ENCODE measurements at places on chromosomes 11 and 22. TPM values are rescaled to one million over a fixed set of nuclear protein-coding genes. Genes with fewer than 3 reads are reported as not detected.
A peak's percentile ranks its signal among the peaks of the same experiment; 100 is the strongest.

DNA sequence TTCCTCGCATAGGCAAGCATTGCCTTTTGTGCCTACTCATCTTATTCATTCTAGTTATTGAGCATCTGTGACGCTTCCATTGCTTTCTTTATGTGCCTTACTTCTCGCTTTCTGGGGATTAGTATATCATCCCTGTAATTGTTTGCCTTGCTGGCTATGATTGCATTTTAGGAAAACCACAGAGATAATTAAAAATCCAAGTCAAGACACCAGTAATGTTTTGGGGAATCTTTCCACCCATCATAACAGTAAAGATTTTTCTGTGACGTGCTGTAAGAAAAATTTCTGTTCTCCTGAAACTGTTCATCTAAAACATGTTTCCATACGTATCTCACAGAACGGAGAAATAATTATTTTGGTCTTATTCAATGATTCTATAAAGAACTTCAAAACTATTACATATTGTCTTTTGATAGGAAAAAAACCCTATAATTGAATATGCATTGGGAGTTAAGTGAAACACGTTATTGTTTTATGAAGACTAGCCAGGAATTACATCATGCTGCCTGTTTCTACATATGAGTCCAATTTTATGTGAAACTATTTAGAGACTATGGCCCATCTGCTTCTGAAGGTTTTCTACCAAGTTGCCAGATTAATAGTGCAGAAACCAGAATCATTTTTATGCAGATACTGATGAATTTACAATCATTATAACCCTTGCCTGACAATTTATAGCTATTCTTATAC lies 133.7 kb upstream of the FIBIN start:
- DNase-seq, result no peak

- DNase-seq, result no peak
Measured at GRCh38 chr11:132862137-132862536, 670.2 kb downstream of the OPCML start.

GRCh38 chr11:61297341-61297740 lies 2.2 kb upstream of the VWCE start:
- no peak for DNase-seq

DNA sequence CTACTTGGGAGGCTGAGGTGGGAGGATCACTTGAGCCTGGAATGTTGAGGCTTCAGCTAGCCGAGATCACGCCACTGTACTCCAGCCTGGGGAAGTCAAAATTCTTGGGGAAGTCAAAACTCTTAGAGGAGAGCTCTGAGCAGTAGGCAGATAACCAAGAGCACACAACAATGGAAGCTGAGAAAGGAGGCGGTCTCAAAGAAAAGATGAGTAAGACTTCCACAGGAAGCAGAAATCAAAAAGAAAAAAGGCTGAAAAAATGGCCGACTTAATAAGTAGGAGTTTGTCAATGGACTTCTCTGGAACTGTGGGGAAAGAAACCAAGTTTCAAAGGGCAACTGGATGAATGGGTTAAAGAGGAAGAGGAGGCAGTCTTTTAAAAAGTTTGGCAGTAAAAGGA lies 32.1 kb downstream of the RAB30 start:
- DNase-seq, result no peak

DNA sequence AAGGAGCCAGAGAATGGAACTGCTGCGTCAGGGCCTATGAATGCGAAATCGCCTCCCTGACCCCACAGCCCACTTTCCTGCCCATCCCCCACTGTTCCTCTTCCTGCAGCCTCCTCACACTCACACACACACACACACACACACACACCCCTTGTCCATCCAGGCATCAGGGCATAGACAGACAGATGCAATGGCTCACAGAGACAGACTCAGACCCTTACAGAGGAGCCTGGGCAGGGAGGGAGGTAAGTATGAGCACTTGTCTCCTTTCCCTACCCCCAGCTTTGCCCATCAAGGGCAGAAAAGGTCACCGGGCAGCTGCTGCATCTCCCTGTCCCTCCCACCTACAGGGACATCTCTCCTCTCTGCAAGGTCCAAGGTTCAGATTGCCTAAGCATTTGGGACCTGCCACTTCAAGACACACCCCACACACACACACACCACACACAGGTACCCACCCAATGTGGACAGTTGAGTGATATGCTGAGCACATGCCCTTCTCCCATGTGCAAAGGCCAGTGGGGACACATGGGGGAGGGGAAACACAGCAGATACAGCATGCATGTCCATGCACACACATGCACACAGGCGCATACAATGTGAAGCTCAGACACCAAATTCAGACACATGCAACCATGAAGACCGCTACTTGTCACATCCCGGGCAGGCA lies 2.0 kb upstream of the NRXN2 start:
- no peak for DNase-seq

- DNase-seq, result no peak
Measured at GRCh38 chr11:110287537-110287936, 8.9 kb downstream of the RDX start.

DNA sequence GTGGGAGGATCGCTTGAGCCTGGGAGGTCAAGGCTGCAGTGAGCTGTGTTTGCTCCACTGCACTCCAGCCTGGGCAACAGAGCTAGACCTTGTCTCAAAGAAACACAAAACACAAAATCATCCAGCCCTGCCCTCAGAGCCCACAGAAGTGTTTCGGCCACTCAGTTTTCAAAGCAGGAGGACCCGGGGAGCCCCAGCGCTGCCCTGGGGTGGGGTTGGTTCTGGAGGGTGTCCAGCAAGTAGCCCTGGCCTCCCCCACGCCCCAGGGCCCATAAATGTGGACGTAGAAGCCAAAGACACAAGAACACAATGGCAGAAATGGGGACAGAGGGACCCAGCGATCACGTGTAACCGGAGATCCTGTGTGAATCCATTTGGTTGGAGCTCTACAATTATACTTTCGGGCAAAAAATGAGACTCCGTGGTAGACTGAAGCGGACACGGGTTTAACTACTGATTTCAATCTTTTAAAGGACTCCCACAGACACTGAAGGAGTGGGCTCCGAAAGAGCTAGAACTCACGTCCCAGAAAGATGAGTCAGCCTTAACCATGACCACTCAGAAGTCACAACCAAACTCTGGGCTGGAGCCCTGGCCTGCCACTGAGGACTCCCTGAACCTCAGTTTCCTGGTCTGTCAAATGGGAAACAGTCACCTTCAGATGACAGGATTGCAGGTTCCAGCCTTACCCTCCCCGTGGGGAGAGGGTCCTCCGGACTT lies 9.0 kb upstream of the CYTH4 start:
- DNase-seq, result no peak

DNA sequence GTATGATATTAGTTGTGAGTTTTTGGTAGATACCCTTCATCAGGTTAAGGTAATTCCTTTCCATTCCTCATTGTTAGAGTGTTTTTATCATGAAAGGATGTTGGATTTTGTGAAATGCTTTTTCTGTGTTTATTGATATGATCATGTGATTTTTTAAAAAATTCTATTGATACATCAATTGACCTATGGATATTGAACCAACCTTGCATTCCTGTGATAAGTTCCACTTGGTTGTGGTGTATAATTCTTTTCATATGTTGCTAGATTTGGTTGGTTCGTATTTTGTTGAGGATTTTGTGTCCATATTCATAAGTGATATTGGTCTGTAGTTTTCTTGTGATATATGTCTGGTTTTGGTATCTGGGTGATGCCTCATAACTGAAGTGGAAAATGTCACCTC lies 6.7 kb downstream of the ANKRD13D start:
- no peak for DNase-seq

DNA sequence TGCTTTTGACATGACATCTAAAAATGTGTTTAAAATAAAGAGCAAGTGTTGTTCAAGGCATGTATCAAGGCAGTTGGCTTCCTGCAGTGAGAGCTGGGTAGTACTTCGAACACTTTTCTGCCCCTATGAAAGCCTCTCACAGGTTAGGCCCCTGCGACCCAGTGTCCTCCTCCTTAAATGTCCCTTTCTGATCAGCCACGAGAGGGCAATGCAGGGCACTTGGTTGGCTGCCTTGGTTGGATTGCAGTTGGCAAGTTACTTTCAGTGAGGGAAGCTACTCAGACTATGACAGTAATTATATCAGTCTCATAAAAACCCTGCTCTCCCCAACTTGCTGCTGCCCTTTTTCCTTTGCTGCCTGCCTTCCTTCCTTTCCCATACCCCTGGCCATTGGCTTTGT lies 743.8 kb downstream of the NTM start:
- DNase-seq, result no peak

GRCh38 chr11:62075438-62075837 lies 48.4 kb upstream of the INCENP start:
- DNase-seq, result no peak

- DNase-seq, result no peak
Measured at GRCh38 chr22:26756675-26757293, 99.4 kb downstream of the MIAT start.

DNA sequence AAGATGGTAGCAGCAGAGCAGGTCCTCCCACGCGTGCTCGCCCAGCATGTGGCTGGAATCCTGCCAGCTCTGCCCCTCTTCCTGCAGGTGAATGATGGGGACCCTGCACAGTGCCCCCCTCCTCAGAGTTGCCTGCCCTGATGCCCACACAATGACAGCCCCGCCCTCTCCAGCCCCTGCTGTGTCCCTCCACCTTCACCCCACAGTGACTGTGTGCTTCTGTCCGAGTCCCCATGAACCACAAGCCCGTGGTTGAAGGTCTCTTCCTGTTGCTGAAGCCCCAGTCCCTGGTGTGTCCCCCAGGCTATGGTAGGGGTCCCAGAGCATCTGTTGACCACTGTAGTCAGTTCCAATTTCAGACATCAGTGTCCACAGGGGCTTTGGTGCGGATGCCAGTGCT lies 71.0 kb downstream of the BRD1 start:
- DNase-seq, result peak; percentile 80

- DNase-seq, result peak; percentile 90
Measured at GRCh38 chr11:3855808-3856491, 486 bp downstream of the STIM1 start.

DNA sequence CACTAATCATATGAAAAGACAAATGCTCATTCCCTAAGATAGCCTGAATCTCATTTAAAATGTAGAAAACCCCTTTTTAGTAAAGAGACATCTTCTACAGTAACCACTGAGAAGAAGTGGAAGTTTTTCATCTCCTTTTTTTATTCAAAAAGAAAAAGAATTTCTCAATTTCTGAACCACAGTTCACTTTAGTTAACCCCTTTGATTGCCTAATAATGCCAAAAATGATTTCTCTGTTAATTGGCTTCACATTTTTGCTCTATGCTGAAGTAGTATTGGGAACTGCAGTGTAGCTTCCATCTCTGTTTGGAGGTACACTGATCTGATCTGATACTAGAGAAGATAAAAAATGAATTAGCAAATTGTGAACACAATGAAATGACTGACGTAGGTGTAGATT lies 58.3 kb downstream of the CD44 start:
- DNase-seq, result no peak

DNA sequence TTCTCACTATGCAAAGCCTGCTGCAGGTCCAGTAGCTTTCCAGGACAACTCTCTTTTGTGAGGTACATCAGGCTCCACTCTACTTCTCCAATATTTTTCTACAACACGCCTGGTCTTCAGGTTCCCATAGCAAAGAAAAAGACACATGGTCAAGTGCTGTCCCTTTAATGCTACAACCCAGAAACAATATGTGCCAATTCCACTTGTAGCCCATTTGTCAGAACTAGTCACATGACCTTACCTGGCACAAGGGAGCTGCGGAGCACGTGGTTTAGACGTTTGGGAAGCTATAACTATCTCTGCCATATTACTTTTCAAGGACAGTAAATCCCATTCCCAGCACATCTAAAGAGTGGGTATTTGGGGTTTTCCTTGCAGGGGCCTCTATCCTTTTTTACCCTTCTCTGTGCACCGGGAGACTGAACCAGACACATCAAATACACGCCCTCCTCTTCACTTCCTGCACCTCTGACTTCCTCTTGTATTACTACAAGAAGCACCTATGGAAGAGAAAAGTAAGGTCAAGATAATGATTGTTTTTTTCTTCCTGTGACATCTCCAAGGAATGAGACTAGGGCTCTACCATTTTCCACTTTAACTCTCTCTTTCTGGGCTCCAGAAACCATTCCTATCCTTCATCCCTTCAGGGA lies 237.6 kb downstream of the ETS1 start:
- DNase-seq, result no peak

- no peak for DNase-seq
Measured at GRCh38 chr11:18312012-18312411, 9.9 kb downstream of the HPS5 start.

- DNase-seq, result no peak
Measured at GRCh38 chr22:44286646-44287045, 26.1 kb downstream of the SHISAL1 start.

DNA sequence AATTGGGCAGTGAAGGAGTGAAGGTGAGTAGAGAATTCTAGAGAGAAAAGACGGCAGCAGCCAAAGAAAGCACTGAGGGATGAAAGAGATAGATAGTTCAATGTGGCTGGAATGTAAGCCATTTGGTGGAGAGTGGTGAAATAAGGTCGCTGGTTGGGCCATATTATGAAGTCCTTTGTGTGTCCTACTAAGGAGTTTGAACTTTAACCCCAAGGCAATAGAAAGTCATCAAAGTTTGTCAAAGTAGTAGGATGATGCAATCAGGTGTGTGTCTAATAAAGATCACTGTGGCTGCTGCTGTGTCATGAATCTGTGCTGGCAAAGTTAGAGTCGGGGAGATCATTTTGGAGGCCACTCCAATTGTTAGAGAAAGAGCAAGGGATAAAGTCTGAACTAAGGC lies 18.7 kb downstream of the RNF121 start:
- DNase-seq, result no peak

- DNase-seq, result no peak
Measured at GRCh38 chr11:111918390-111919256, at the start of gene C11orf52. C11orf52 (plus strand) TSS chr11:111918913; CDS start chr11:111918973, 60 bp downstream.

GRCh38 chr22:30073743-30074142 lies 6.5 kb upstream of the HORMAD2 start:
- DNase-seq, result no peak

GRCh38 chr11:73194593-73194992 lies 23.5 kb upstream of the P2RY2 start:
- DNase-seq, result peak; percentile 82

- DNase-seq, result no peak
Measured at GRCh38 chr11:14396273-14396672, 37.3 kb upstream of the RRAS2 start.

GRCh38 chr22:46106279-46107022 lies 43.9 kb upstream of the PPARA start:
- no peak for DNase-seq

- no peak for DNase-seq
Measured at GRCh38 chr11:103007521-103007920, 52.0 kb upstream of the MMP13 start.

GRCh38 chr11:120254788-120255518 lies 15.0 kb downstream of the POU2F3 start:
- DNase-seq, result no peak

Gene VWCE
- 7.7 TPM for total RNA-seq

Gene NECTIN1
- 11.2 TPM for total RNA-seq

Gene SCGB1D2
- total RNA-seq, result not detected

Gene DDX10
- 27.7 TPM for total RNA-seq

Gene ACCSL
- not detected for total RNA-seq

Gene TRPC6
- total RNA-seq, result 2.6 TPM

Gene PRSS23
- total RNA-seq, result 66.5 TPM

Gene NTM
- total RNA-seq, result 2.9 TPM

Gene BRSK2
- 1.4 TPM for total RNA-seq

Measured in mesenteric fat pad (tissue), 1 donor.